ENCODE measurements at places on chromosomes 2 and 18.
A peak's percentile ranks its signal among the peaks of the same experiment; 100 is the strongest.

GRCh38 chr2:42754776-42755140 is 9.2 kb downstream of the OXER1 start:
- DNase-seq, result no peak

- DNase-seq, result peak; percentile 37
Observed at GRCh38 chr2:237563816-237564215, 2.6 kb upstream of the PRLH start.

- peak; percentile 54 for DNase-seq
Observed at GRCh38 chr2:120396861-120397811, 51.2 kb downstream of the INHBB start.

DNA sequence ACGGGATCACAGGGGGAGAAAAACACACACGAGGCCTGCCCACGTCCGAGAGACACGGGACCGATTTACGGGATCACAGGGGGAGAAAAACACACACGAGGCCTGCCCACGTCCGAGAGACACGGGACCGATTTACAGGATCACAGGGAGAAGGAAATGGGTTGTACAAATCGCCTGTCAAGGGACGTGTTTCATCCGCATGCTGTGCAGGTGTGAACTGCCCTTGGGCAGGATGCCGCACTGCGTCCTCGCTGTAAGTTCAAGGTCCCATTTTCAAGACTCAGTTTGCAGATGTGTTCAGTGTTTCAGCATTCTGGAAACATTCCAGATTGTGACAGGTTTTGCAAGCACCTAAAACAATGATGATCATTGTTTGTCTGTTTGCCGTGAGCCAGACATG is 2.3 kb upstream of the KCNG2 start:
- DNase-seq, result no peak

DNA sequence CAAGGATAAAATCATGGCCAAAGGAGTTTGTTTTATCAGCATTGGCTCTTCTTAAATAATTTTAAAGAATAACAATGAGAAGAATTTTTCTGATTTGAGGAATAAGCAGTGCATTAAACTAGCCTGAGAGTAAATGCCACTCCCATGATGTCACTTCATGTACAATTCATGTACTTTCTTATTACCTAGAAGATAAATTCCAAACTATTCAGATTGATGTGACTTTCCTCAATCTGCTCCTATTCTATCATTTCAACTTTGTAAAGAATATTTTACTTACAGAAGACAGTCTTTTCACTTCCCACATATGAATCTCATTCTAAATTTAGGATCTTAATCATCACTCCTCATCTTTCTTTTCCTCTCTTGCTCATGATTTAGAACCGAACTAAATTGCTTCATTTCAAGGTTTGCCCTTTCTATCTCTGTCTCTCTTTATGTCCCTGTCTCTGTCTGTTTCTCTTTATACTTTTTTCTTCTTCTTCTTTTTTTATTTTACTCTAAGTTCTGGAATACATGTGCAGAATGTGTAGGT is 1142.0 kb upstream of the PIK3C3 start:
- no peak for DNase-seq

GRCh38 chr2:205654878-205655605 is 27.3 kb upstream of the NRP2 start:
- peak; percentile 74 for DNase-seq

- DNase-seq, result no peak
Observed at GRCh38 chr2:42800981-42801380, 8.6 kb upstream of the HAAO start.

GRCh38 chr18:58997811-58998337 is 133.2 kb downstream of the ZNF532 start:
- DNase-seq, result peak; percentile 80

- DNase-seq, result no peak
Observed at GRCh38 chr18:7096838-7097237, 20.8 kb downstream of the LAMA1 start.

- DNase-seq, result no peak
Observed at GRCh38 chr18:51630706-51631105, 433.2 kb upstream of the MEX3C start.

- no peak for DNase-seq
Observed at GRCh38 chr2:133975676-133976428, 278.0 kb upstream of the MGAT5 start.

DNA sequence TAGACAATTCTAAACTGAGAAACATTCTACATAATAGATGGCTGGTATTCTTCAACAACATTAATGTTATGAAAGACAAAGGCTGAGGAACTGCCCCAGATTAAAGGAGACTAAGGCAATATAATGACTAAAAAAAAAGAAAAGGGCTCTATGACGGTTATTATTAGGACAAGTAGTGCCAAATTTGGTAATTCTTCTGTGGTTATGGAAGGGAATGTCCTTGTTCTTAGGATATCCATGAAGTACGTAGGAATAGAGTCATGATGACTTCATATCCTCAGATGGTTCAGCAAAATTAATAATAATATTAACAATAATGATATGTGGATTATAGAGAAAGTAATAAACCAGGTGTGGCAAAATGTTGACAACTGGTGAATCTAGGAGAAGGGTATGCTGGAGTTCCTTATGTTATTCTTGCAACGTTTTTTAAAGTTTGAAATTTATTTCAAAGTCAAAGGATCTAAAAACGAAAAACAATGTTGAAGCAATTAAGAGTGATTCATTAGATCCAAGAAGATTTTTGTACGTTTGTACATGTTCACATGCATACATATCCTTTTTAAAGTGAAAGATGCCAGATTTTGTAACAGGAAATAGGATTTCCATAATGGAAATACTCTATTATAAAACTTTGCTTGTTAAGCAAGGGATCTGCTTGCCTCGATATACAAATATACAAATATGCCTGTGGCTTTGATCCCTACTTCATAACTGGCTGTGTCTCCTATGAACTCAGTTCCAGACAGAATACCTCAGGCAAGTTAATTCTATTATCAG is 27.7 kb upstream of the STRN start:
- DNase-seq, result no peak
